Effector memory CD4-positive, alpha-beta T cell (primary cell): ENCODE measurements at places on chromosomes 3 and 15.

GRCh38 chr3:123444023-123444422 is 4.9 kb downstream of the ADCY5 start:
- no peak for DNase-seq

DNA sequence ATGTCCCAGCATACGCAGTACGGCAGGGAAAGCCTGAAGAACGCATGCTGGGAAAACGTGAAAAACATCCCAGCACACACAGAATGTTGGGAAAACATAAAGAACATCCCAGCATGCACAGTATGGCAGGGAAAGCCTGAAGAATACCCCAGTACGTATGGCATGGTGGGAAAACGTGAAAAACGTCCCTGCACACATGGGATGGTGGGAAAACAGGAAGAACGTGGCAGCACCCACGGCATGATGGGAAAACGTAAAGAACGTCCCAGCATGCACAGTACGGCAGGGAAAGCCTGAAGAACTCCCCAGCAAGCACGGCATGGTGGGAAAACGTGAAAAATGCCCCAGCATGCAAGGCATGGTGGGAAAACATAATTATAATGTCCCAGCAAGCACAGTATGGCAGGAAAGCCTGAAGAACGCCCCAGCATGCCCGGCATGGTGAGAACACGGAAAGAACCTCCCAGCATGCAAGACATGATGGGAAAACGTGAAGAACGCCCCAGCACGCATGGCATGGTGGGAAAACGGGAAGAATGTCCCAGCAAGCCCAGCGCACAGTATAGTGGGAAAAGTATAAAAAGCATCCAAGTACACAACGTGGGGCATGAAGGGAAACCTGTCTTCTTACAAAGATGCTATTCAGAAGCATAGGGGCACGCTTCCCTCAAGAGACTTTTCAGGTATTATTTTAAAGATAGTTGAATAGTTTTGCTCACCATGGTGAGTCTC is 128.3 kb downstream of the OCA2 start:
- no peak for DNase-seq

- DNase-seq: no peak
These were observed 18.2 kb downstream of the PIF1 start for GRCh38 chr15:64807051-64807749.

DNA sequence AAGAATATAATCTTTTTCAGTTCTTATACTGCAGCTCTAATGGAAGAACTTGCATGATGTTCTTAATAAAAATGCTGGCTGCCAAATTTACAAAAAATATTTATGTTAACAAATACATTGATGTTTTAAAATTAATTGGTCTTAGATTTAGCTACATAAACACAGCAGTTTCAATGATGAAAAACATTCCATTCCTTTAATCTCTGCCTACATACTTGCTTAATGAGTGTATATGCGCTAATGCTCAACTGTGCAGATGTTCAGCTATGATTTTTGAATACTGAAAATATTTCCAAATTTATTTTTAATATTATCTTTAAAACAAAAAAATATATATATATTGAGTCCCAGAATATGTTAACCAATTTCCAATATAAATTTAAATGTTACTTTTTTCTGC is 867.4 kb downstream of the ROBO1 start:
- no peak for DNase-seq

GRCh38 chr15:51349156-51349844 is 7.8 kb downstream of the GLDN start:
- no peak for DNase-seq

GRCh38 chr3:27596334-27596841 is 112.2 kb upstream of the SLC4A7 start:
- no peak for DNase-seq
